ENCODE measurements at places on chromosomes 5 and 9.

DNA sequence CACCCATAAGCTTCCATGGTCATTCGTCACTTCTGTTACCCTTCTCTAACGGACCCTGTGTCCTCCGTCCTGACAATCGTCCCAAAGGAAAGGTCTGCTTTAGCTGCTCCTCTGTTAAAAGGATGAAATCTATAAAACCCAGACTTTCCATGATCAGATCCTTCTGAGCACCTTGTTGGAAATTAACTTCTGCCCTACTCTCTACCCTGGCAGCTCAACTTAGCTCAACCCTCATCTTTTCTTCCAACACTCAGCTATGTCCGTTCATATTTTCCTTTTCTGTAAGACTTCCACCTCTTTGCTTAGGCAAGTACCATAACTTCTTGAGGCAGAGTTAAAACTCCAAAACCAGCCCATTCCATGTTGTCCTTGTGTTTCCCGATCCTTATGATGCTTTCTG is 205.4 kb downstream of the SPATA31A6 start:
- DNase-seq, result no peak

DNA sequence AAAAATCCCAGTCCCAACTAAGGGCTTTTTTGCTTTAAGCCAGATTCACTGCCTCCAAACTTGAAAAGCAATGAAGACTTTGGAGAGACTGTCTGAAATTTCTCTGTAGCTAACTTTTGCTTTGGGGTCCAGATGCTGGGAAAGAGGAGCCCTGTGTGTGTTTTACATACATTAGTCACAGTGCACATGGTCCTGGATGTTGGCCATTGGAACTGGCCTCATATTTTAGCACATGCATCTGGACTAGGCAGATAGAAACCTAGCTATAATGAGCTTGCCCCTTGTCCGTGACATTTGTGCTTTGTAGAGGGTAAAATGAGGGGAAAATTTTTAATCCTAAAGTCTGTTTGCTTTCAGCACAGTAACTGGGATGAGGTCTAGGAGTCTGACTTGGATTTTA is 421.7 kb downstream of the CDK5RAP2 start:
- DNase-seq, result no peak

GRCh38 chr9:10366171-10366779 is 246.5 kb downstream of the PTPRD start:
- no peak for DNase-seq

DNA sequence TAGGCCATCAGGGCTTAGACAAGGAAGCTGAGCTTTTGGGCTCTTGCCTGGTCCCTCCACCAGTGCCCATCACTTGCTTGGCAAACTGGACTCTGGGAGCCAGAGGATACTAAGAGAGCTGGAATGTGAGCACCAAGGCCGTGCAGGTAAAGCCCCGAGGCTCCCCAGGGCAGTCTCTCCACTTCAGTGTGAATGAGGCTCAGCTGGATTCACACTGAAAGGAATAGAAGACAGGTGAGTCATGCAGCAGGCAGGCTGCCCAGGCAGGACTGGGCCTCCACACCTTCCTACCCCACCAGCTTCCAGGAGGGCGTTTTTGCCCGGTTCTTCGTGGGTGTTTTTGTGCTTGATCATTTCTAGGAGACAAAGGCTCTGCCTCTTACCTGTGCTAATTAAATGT is 7.3 kb upstream of the CTSV start:
- no peak for DNase-seq

DNA sequence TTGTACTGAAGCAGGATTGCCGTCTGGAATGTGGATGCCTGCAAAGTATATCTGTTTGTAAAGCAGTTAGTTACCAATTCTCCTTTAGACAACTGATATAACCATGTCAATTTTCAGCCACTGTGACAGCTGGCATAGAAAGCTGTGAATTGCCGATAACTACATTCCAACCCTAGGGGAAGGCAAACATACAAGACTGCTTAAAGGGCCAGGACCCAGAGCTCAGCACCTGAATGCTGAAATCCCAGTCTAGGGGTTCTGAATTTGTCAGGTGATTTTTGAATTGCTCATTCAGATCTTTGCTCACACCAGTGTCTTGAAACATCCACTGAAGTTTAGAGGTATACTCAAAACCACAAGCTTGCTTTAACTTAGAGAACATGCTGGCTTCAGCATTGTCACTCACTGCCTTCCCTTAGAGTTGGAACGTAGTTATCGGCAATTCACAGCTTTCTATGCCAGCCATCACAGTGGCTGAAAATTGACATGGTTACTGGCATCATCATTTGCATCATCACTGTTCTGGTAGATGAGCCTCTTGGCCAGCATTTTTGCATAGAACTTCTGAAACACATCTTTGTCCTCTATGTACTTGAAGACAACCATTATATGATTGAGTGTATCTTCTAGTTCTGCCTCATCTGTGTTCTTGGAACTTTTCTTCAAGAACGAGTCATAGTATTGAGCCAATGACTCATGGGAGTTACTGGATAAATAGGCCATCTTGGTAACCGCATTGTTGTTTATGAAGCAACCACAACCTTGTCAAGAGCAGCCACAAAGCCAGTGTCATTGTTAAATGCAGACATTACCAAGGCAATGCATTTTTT is 82.1 kb downstream of the CCDC192 start:
- no peak for DNase-seq

- no peak for DNase-seq
Observed at GRCh38 chr9:102518324-102518723, 476.8 kb upstream of the CYLC2 start.
